Effector CD4-positive, alpha-beta T cell (primary cell): ENCODE measurements at places on chromosomes 16 and 17.

GRCh38 chr17:71430281-71430680 is 690.5 kb upstream of the SOX9 start:
- no peak for DNase-seq

DNA sequence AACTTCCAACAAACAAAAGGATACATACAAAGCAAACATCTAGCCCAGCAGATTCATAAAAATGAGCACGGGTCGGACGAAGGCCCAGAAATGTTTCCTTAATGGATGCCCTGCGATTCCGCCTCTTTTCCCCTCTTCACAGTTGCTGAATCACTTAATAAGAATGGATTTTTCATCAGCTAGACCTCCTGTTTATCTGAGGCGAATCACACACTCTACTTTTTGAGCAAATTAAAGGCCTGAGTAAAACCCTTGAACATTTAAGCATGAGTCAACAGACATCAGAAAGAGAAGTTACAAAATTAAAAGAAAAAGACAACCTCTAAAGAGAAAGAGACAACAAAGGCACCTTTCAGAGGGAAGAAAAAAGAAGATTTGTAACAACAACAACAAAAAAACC is 44.7 kb downstream of the HS3ST3A1 start:
- DNase-seq, result no peak

DNA sequence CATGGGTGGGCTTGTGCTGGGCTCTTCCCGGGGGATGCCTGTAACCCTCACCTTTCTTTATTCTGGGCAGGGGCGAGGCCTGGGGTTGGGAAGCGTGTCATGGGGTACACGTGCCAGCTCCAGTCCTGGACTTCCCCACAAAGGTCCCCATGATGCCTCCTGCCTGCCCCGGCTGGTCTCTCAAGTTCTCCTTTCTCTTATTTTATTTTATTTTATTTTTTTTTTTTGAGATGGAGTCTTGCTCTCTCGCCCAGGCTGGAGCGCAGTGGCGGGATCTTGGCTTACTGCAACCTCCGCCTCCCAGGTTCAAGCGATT is 8.6 kb downstream of the ATP2A3 start:
- no peak for DNase-seq

DNA sequence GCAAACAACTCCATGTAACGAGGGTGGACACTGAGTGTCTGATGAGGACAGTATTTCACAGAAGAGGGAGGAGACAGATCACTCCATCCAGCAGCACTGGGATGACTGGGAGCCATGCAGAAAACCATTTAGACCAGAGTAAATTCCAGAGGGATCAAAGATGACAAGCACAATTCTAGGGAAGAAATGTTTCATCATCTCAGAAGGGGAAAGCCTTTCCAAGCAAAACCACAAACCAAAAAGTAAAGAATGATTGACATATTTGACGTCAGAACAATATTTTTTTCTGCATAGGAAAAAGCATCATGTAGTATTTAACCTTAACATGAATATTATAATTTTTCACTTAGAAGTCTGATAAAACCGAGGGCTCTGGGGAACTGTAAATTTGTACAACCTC is 4.8 kb downstream of the DNASE1 start:
- no peak for DNase-seq

DNA sequence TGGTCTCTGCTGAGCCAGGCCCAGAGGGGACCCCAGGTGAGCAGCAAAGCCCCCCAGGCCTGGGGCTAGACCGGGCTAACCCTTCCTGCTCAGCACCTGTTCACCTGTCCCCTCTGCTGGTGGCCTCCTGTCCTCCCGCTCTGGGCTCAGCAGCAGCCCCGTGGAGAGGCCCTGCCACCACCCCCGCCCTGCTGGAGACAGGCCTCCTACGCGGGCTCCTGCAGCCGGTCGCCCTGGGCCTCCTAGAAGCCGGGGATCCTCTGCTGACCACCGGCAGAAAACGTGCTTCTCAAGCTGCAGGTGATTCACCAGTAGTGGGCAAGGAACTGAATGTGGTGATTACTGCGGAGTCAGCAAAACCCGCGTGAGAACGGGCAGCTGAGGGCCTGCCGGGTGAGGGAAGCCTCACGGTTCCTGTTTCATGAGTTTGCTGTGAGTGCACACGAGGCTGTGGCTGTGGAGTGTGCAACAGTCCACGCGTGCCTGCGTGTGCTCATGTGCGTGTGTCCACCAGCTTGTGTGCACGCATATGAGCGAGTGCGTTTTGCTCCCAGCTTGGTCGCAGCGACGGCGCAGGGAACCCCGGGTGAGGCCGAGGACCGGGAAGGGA is 792 bp downstream of the SECTM1 start:
- no peak for DNase-seq

- no peak for DNase-seq
These were observed 20.2 kb downstream of the NGFR start for GRCh38 chr17:49515196-49515770.

- no peak for DNase-seq
These were observed 17.5 kb upstream of the SPNS2 start for GRCh38 chr17:4480929-4481898.

DNA sequence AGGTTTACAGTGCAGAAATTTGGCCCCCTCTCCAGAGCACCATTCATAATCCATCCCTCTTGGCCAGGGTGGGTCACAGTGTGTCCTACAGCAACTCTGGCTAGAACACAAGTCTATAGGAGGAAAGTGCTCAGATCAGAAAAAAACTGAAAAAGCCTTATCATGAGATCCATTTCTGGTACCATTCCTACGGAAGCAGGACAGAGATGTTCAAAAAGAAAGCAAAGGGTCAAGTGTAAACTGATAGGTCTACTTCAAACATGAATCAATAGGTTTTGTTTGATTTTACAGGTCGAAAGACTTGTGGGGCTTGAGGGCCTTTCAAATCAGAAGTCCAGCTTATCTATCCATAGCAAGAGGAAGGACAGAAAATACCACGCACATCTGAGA is 326.4 kb downstream of the SOX9 start:
- DNase-seq, result no peak

DNA sequence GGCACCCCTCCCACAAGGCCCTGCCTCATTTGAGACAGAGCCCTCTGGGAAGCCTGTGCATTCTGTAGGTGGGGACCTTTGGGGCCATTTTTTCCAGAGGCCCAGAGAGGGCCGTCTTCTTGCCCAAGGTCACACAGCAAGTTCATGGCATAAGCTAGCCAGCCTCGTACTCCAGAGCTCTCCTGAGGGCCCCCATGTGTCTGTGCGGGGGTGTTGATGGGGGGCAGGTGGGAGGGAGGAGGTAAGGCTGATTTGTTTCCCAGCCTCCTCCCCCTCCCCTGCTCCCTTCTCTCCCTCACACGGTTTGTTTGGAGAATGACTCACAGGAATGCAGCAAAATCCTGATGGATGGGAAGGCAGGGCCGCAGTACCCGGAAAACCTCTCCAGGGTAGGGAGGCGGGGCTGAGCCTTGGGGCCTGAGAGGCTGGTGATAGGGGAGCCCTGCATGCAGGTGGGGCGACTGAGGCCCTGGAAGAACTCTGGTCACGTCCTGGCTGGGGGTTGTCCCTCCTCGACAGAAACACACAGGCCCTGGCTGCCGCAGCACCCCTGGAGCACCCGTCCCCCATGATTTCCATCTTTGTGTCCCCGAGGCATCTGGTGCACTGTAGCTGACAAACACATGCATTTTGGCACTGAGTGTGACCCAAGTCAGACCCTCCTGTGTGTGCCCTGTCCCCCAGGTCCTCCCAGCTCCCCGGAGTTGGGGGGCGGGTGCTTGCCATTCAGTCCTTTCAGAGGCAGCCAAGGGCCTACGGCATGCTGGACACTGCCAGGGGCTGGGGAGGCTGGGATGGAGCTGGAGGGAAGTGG is 29.7 kb downstream of the RAI1 start:
- DNase-seq, result no peak

GRCh38 chr17:68431661-68432071 is 25.6 kb downstream of the WIPI1 start:
- DNase-seq, result peak; percentile 32

DNA sequence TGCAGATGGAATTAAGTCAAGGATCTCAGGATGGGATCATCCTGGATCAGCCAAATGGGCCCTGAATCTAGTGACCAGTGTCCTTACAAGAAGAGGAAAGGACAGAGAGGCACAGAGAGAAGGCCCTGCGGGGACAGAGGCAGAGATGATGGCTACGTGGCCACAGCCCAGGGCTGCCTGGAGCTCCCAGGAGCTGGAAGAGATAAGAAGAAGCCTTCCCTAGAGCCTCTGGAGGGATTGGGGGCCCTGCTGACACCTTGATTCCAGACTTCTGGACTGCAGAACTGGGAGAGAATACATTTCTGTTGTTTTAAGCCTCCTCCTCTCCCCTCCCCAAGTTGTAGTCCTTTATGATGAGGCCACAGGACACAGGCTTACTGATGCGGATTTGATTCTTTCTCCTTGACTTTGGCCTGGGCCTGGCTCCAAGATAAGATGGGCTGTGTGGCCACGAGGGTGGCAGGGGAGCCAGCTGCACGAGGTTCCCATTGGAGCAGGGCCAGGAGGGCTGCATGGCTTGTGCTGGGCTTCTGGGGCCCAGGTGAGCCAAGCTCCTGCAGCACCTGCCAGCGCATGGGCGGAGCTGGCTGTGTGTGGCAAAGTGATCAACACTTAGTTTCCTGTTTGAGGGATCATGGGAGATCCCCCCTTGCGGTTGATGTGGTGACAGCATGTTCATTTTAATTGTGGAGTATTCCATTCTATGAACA is 146.1 kb downstream of the IRF8 start:
- no peak for DNase-seq

- no peak for DNase-seq
These were observed 402.3 kb downstream of the WWOX start for GRCh38 chr16:78501744-78502143.

DNA sequence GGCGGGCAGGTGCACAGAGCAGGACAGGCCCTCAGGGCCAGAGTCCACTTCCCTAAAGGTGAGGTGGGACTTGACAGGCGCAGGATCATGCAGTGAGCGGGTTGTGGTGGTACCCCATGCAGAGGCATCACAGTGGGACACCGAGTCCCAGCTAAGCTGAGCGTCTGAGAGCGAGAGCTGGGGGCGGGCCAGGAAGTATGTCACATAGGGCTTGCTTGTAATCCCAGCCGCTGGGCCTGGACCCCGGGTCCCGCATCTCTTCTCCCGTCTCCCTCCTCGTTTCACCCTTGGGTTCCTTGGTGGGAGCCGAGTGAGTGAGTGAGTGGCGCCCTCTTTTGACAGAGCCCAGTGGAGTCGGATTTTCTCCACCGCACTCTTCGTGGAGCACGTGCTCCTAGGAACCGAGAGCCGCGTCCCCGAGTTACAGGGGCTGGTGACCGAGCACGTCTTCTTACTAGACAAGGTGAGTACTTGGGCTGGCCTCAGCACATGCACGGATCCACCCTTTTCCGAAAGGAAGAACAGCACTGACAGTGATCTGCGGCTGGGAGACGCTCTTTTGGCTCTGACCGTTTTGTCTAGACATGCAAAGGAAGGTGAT is 50.8 kb upstream of the ENDOV start:
- DNase-seq, result no peak

DNA sequence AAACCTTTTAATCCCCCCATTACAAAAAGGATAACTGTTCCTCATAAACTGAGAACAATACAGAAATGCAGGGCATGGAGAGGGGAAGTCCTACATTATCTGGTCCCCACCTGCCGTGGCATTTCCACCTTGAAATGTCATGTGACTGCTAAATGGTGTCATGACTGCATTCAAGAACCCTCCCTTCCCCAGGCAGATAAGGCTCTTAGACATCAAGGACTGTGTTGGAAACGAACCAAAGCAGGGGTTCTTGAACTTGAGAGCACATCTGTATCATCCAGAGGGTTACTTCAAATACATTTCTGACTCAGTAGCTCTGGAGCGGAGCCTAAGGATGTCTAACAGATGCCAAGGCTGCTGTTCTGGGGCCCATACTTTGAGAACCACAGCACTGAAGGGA is 18.4 kb downstream of the CMTM3 start:
- DNase-seq, result no peak

- no peak for DNase-seq
These were observed 2.5 kb downstream of the RANBP10 start for GRCh38 chr16:67803894-67804293.

DNA sequence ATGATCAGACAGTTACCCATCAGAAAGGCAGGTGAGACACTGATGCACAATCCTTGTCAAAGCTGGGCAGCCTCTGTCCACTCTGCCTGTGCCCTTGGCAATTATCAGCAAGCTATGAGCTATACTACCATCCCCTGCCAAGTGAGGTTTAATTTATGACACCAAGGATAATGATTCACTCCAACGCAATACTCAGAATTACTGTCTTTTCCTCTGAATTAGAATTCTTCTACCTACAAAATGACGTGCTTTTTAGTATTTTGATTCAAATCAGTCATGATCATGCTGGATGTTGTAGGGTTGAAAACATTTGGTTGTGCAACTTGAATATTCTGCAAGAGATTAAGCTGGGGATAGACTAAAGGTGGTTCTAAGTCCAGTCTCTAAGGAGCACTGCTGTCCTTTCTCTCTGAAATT is 116.8 kb upstream of the SOX9 start:
- no peak for DNase-seq

GRCh38 chr16:73735018-73735417 is 561.6 kb upstream of the PSMD7 start:
- DNase-seq, result no peak
